ENCODE measurements at places on chromosomes 5 and 9.

- peak; percentile 87 for DNase-seq
Measured at GRCh38 chr9:135864447-135865049, 42.8 kb downstream of the CAMSAP1 start.

- DNase-seq = no peak
Measured at GRCh38 chr5:37533851-37534250, 154.7 kb downstream of the WDR70 start.

GRCh38 chr5:102600964-102601363, 102.2 kb upstream of the SLCO6A1 start:
- no peak for DNase-seq

DNA sequence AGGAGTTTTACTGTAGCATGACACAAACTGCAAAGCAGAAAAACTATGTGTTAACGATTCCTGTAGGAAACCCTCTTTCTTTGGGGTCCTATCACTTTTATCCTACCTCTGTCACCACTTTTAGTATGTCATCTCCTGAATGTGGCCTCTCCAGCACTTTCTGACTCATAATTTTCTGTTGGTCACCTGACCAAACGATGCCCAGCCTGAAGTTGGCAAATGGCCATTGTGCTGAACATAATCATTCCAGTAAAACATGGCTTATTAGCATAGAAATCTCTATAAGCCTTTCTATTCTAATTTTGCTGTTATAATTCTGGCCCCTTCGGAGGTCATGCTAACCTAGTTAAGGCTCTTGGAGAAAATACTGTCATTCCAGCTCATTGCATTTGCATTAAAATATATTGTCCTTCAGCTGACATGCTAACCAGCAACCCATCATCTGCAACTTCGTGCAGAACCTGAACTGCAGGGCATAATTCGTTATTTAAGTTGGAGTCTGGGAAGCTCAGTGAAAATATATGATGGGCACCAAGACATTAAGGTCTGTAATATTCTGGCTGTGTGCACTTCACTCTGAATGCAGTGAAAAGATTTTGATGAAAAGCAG, 140.3 kb downstream of the NMUR2 start:
- DNase-seq = no peak

GRCh38 chr9:112162621-112163413, 12.3 kb downstream of the SUSD1 start:
- DNase-seq = no peak

- no peak for DNase-seq
Measured at GRCh38 chr9:75168270-75169178, 80.2 kb downstream of the OSTF1 start.

GRCh38 chr5:76791461-76791860, 27.4 kb upstream of the F2RL1 start:
- no peak for DNase-seq

GRCh38 chr9:135410831-135411473, 68.6 kb upstream of the PPP1R26 start:
- no peak for DNase-seq

GRCh38 chr5:58891086-58891970, 308.5 kb downstream of the RAB3C start:
- peak; percentile 81 for DNase-seq

DNA sequence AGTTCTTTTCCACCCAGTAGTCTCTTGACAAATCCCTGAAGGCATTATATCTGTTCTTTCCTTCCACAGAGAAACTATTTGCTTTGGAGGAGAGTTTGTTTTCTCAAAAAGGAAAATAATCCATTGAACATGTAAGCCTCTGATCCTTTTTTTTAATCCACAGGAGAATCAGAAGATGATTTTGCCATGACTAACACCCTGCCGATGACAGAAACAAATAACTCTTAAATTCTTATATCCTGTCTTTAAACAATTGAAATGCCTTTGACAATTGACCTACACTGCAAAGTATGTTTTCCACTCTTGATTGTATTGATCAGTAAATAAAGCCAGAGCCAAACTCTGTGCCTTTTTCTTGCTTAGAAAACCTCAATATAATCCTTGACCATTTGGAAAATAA, 666.4 kb upstream of the CTNND2 start:
- no peak for DNase-seq

DNA sequence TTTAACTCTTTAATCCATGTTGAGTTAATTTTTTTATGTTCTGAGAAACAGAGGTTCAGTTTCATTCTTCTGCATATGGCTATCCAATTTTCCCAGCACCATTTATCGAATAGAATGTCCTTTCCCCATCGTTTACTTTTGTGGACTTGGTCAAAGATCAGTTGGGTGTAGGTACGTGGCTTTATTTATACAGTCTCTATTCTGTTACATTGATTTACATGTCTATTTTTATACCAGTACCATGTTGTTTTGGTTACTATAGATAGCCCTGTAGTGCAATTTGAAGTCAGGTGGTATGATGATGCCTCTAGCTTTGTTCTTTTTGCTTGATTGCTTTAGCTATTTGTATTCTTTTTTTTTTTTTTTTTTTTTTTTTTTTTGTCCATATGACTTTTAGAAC, 462.0 kb downstream of the HTR1A start:
- DNase-seq = no peak

DNA sequence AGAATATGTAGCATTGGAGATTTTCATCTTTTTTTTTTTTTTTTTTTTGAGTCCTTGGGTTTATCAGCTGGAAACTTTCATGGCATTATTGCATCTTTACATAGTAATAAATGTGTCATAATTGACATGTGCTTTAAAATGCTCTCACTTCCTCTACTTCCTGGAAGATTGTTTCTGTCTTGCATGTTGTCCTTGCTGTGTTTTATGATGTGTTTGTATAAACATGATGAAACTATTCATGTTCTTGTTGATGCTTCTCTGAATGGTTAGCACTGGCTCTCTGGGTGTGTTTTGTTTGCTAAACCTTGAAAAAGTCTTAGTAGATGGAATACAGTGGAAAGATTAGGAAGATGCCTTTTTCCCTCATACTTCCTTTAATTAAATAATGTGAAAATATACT, 87.9 kb downstream of the IQGAP2 start:
- DNase-seq = no peak

DNA sequence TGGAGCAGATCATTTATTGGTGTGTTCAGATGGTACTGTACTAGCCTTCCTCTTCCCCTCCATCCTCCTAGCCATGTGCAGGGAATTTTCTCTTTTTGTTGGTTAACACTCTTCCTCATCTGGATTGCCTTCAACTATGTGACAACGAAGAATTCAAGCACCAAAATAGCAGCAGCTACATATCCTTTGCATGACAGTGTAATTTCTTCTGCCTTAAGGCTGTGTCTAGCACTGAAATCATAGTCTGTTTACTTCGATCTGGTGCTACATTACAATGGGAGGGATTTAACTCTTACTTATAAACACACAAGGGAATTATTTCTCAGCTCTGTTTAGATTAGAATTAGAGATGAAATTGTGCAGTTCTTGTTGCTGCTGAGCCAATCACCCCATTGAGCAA, 260.4 kb downstream of the ARL15 start:
- DNase-seq = no peak

DNA sequence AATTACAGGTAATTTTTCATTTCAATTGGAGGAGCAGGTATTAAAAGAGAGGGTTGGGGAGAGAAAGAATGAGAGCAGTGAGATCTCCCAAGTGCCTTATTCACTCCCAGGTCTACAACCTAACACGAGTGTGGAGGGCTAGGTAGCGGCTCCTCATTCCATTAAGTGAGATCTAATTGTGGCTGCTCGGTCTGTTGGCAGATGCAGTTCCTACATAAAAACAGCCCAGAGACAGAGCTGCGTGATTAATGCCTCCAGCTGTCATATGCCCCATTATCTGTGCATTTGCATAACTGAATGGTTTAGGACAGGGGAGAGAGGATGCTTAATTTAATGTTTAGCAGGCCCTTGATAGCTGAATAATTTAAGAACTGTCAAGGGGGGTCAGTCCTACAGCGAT, 100.5 kb downstream of the PSAT1 start:
- DNase-seq = peak; percentile 38

GRCh38 chr5:116900793-116901192, 326.2 kb upstream of the SEMA6A start:
- DNase-seq = no peak

GRCh38 chr5:160702311-160702803, 149.7 kb downstream of the ATP10B start:
- no peak for DNase-seq

GRCh38 chr9:89109666-89110065, 69.0 kb downstream of the SHC3 start:
- no peak for DNase-seq

DNA sequence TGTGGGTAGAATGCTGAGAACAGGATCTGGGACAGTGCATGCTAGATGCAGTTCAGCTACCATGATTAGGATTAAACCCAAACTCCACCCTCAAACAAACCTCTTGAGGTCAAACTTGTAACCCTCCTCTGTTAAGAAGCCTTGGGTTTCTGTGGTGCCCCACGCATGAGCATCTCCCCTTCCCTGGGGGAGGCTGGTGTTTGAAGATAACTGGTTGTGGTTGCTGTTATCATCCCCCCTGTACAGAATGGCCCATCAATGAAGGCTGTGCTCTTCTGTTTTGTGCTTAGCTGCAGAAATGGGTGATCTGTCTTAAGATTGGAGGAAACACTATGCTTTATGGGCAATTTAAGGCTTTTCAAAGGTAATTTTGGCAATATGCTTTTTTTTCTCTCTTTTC, 4.4 kb upstream of the DAB2IP start:
- DNase-seq = no peak

DNA sequence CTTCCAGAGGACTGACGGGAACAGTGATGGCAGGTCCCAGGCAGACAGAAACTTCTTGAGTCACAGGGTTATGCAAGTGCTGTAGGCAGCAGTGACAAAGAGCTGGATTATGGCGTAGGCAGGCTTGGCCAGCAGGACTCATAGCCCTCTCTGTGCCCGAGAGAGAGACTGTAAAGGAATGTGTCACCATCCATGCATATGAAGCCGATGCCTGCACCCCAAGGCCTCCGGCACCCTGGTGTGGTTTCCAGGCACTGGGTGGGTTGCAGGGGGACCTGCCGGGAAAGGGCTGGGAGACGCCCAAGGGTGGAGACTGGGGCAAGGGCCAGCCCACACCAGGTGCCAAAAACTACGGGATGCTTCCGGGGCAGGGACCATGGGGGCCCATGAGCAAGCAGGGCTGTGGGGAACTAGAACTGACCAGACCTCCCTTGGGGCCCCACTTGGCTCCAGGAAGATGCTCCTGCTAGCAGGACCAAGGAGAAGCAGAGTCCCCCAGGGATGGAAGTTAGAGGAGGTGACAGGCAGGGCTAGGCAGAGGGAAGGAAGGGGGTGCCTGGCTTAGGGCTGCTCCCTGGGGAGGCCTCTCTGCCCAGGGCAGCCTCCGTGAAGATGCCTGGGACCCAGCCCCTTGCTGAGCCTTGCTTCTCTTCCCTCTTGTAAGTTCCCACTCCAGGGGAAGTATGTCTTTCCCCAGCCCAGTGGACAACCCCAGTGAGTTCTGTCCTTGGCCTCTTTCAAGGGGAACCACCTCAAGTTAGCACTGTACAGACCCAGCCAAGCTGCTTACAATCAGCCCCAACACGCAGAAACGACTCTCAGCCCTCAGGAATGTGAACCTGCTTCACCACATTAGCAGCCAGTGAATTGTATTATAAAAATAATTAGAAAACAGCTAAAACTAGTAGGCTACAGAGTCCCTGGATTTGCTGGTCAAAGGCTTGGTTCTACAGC, 10.5 kb upstream of the IPPK start:
- DNase-seq = no peak

DNA sequence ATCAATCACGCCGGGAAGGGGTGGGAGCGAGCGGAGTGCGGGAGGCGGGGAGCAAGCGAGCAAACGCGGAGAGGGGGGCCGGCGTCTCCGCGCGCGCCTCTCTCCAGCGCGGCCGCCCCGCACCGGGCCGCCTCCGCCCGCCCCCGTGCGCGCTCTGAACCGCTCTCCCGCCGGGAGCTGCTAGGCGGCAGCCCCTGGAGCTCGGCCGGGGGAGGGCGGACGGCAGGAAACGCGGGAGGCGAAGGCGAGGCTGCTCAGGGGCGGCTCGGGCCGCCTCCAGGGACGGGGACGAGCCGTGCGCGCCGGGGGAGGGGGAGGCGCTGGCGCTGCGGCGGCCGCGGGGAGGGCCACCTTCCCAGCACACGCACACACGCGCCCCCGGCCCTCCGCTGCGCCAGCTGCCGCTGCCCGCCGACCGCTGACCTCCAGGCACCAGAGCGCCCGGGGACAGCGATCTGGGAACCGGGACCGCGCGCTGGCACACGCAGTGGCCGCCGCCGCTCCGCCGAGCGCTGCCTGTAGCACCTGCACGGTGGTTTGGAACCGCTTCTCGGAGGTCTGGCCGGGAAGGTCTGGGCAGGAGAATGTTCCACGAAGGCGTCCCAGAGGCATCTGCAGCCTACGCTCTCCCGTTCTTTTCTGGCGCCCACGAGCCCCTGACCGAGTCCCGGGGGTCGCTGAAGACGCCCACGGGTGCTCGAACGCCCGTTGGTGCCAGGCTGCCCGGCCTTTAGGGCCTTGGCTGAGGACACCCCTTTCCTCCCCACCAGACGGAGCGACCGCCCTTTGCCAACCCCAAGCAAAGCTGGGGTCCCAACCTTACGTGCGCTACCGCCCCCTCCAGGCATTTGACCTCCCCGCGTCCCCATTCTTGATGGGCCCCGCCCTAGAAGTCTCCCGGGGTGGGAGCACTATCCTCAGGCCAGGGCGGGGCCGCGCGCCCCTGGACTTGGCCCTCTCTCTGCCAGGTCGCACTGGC, at the start of gene GABBR2:
Gene GABBR2, minus strand, starts transcription at position 3 of the 979 bp plus-strand sequence. CDS start 198 bp downstream, outside the sequence.
- peak; percentile 72 for DNase-seq

DNA sequence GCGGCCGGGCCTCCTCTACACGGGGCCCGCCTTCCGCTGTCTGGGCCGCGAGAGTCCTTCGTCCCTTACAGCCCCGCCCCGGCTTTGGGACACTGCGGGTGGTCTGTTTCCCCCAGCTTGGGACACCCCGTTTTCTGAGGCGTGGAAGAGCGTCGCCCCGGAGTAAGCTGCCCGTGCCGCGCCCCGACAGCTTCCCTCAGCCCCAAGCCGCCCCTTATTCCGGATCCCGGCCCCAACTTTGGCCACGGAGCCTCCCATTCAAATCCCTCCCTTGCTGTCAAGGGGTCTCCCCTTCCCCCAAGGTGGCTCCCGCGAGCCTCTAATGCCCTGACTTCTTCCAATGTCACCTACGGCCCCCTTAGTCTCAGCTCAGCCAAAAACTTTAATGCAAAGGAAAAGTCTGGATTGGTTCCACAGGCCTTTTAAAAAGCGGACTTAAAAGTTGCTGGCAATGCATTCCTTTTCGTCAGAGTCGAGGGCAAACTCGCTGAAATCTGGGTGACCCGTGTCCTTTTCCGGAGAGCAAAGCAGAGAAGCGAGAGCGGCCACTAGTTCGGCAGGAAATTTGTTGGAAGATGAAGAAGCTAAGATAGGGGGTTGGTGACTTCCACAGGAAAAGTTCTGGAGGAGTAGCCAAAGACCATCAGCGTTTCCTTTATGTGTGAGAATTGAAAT, 19.8 kb downstream of the EXOSC2 start:
- DNase-seq = peak; percentile 22

DNA sequence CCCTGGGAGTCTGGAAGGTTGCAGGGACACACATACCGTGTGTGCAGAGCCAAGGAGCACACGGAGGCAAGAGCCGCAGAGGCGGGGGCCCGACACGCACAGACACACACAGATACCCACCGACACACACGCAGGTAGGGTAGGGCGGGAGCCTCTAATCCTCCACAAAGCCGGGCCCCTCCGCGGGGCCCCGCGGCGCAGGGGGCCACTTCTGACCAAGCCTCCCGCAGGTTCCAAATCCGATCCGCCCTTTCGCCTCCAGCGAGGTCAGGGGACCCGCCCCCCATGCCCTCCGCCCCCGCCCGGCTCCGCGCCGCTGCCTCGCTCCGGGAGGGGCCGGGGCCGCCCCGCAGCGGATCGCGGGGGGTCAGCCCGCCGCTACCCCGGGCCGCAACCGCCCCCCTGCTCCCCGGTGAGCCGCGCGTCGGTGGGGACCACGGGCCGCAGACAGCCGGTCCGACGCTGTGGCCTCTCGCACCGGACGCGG, 1.4 kb upstream of the LMX1B start:
- DNase-seq = peak; percentile 33

Data from glutamatergic neuron (in vitro differentiated cells).